Neural progenitor cell (in vitro differentiated cells): ENCODE measurements at places on chromosomes 4 and X.

DNA sequence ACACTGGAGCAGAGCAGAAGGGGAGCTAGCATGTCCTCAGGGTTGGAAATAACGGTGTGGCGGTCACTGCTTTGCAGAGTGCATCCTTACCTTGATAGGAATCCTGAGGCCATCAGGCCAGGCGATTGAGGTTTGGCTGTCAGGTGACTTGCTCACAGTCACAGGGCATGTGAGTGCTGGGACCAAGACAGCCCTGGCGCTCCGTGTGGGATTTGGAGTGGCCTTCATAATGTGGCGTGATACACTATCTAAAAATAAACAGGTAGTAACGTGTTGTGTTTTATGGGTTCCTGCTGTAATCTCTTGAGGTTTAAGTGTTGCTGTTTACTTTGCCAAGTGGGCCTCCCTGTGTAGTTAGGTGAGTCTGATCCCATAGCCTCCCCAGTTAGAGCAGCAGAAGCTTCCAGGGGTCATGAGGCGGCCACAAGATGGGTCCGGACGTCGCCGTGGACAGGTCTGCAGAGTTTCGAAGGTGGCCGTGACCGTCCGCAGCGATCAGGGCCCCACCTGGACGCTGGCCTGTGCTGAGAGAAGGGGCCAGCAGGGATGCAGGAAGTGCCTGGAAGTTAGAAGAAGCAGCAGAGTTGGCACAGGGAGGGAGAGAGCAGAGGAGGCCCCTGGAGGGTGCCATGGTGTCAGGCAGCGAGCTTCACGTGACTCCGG is 27.7 kb downstream of the RGS12 start:
- DNase-seq, result no peak

- peak; percentile 44 for DNase-seq
These were observed 82.0 kb downstream of the PLS3 start for GRCh38 chrX:115642895-115643530.

GRCh38 chr4:110020139-110020538 is 107.5 kb downstream of the EGF start:
- DNase-seq, result peak; percentile 22

DNA sequence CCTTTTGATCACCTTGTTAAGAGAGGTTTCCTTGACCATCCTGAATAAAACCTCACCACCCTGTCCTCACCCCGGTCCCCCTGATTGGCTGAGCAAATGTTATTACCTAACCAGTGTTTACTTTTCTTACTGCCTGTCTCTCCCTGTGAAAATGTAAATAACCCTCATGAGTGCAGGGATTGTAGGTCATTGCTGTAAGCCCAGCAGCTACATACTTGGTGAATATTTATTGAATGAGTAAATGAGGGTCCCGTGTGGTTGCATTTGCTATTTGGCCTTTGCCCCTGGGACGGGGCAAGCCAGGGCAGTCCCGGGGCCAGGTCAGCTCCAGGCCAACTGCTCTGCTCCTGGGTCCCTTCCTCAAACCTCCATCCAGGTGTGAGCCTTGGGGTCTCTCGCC is 55.5 kb upstream of the CLCN4 start:
- no peak for DNase-seq

DNA sequence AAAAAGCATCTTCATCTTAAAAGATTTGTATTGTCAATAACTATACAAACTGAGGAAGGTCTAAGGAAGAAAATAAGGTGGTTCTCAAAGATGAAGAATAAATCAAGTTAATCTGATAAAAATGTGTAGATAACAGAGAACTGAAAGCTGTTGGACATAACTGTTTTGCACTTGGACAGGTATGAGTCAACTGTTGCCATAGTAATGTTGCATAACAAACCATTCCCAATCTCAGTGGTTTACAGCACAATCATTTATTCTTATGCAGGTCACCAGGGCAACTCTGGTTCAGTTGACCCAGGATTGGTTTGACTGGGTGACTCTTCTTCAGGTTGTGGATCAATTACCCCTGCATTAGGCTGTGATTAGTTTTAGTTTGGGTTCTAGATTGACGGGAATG is 2197.7 kb downstream of the ARAP2 start:
- DNase-seq, result no peak

DNA sequence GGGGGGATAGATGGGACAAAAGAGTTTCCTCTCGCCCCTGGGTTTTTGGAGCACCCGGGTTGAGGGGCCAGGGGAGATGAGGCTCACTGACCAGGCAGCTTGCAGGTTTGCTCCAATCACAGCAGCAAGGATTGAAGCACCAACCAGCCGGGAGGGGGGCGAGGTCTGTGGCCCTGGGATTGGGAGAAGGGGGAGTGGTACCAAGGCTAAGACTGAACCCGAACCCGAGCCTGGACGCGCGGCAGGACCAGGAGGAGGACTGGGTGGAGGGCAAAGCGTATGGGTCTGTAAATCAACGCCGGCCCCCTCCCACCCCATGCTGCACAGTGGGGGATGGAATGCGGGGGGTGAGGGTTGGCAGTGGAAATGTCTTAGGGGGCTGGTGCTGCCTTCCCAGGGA is 3.5 kb downstream of the SOX3 start:
- DNase-seq, result peak; percentile 59

DNA sequence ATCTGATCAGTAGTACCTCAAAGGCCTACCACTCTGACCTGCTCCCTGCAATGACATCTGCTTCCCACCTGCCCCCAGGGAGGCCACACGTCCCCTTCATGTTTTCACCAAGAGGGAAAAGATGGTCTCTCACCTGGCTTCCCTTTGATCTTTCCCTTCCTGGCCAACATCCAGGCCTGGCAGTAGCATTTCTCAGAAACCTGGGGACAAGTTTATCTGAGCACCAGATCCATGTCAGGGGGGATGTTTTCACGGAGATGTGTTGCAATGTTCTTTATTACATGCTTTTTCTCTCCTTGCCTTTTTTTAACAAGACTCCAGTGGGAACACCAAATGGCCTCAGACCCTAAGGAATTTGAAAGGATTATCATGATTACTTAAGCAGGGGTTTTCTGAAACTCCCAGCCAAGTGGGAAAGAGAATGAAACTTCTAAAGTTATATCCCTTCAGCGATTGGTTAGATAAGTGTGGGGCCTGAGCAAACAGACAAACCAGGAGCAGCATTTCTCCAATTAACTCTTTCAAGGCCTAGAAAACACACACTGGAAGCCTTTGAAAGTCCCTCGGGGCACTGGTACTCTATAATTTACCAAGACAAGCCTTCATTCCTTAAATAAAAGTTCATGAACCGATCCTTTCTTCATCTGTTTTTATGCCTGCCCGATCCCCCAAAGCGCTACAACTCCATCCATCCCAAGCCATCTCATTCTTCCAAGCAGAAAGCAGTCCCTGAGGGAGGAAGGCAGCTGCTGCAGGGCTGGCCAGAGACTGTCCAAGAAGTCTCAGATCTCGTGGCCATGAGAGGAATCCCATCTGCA is 94.1 kb downstream of the BCOR start:
- no peak for DNase-seq
